H9 (cell line): ENCODE measurements at places on chromosomes 4 and X. TPM values are rescaled to one million over a fixed set of nuclear protein-coding genes. Genes with fewer than 3 reads are reported as not detected.
A peak's percentile ranks its signal among the peaks of the same experiment; 100 is the strongest.

DNA sequence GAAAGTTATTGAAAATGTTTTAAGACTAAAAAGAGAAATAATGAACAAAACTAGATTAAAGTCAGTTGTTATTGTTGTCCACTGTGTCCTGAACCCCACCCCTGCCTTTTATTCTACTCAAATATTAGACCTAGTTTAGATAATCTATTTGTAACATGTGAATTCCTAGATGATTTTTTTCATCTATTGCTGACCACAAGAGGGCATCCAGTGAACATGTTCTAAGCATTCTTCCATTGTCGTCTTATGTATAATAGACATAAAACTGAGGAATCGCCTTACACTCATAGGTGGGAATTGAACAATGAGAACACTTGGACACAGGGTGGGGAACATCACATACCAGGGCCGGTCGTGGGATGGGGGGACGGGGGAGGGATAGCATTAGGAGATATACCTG, 36.4 kb upstream of the HPRT1 start:
- H3K27ac ChIP-seq, result no peak overlapping the region
- H3K4me1 ChIP-seq, result no peaks in the 10 kb centered on the region
- no peak for DNase-seq
- peaks cover 15% of the 10 kb centered on the region; the same call in 2 of the 3 replicates for H3K36me3 ChIP-seq
- H3K27me3 ChIP-seq, result no peaks in the 10 kb centered on the region
- H3K4me3 ChIP-seq, result no peak overlapping the region

GRCh38 chr4:48255072-48255958, 14.3 kb downstream of the TEC start:
- no peaks in the 10 kb centered on the region for H3K27me3 ChIP-seq
- H3K36me3 ChIP-seq, result no peaks in the 10 kb centered on the region
- no peak for DNase-seq
- no peak overlapping the region for H3K27ac ChIP-seq
- no peaks in the 10 kb centered on the region for H3K4me1 ChIP-seq

DNA sequence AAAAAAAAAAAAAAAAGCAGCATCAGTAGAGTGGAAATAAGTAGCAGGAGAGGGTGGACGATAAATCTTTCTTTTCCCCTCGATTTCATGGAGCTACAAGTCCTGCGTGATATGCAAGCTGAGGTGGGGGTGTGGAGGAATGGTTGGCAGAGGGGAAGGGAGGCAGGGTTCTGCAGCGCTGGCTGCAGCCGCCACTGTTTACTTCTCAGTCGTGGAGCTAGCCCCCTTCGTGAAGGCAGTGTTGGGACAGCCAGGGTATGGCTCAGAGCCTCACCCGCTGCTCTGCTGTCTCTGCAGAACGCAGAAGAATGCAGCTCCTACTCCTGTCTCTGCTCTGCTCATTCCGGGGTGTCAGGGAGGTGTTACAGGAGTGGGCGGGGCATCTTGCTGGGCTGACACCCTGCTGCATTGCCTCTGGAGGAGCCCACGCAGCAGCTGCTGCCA, 140.6 kb downstream of the GPM6A start:
- H3K4me1 ChIP-seq, result no peaks in the 10 kb centered on the region; the same call in 1 of the 2 replicates
- H3K4me3 ChIP-seq, result peak overlapping the region; percentile 59
- no peaks in the 10 kb centered on the region for H3K36me3 ChIP-seq
- H3K27ac ChIP-seq, result no peak overlapping the region
- no peaks in the 10 kb centered on the region for H3K27me3 ChIP-seq

- peaks cover 25% of the 10 kb centered on the region; the same call in 1 of the 2 replicates for H3K27me3 ChIP-seq
- no peak within 1 kb of the TSS for H3K27ac ChIP-seq
- H3K4me1 ChIP-seq, result no peaks in the 10 kb centered on the region
- no peak within 1 kb of the TSS for H3K4me3 ChIP-seq
- no peaks in the 10 kb centered on the region; the same call in 2 of the 3 replicates for H3K36me3 ChIP-seq
Observed at GRCh38 chrX:129982300-129983251, at the start of gene BCORL1. Gene BCORL1 (plus strand): TSS chrX:129982635. CDS start chrX:130005232, 22,597 bp downstream.

- H3K27me3 ChIP-seq, result no peaks in the 10 kb centered on the region
- no peak overlapping the region for H3K27ac ChIP-seq
- H3K4me3 ChIP-seq, result no peak overlapping the region
- DNase-seq, result no peak
Observed at GRCh38 chrX:11953615-11954014, 184.7 kb upstream of the FRMPD4 start.

GRCh38 chrX:103356858-103357257, 552 bp downstream of the TCEAL9 start:
- no peak for DNase-seq
- H3K27ac ChIP-seq, result peak overlapping the region; percentile 37
- peak overlapping the region; percentile 87 for H3K4me3 ChIP-seq
- H3K36me3 ChIP-seq, result peaks cover 13% of the 10 kb centered on the region; the same call in 1 of the 2 replicates
- no peaks in the 10 kb centered on the region for H3K27me3 ChIP-seq

DNA sequence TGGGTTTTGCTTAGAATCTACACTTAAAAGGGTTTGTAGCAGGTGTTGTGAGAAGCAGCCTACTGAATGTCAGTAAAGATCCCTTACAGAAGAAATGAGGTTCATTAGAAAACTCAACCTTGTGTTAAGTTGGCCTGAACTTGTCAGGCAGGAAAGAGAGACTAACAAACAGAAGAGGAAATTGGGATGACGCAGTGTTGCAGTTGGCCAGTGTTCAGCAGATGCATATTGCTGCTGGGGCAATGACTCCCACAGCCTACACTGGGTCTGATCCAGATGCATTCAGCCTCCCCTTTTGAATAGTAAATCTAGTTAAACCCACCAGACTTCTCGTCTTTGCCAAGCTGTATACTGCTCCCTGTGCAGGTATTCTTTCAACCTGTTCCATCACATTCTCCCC, 409.4 kb downstream of the UBE2NL start:
- no peaks in the 10 kb centered on the region for H3K4me1 ChIP-seq
- H3K27me3 ChIP-seq, result no peaks in the 10 kb centered on the region; the same call in 1 of the 2 replicates
- DNase-seq, result no peak
- peaks cover 14% of the 10 kb centered on the region for H3K36me3 ChIP-seq
- no peak overlapping the region for H3K27ac ChIP-seq

DNA sequence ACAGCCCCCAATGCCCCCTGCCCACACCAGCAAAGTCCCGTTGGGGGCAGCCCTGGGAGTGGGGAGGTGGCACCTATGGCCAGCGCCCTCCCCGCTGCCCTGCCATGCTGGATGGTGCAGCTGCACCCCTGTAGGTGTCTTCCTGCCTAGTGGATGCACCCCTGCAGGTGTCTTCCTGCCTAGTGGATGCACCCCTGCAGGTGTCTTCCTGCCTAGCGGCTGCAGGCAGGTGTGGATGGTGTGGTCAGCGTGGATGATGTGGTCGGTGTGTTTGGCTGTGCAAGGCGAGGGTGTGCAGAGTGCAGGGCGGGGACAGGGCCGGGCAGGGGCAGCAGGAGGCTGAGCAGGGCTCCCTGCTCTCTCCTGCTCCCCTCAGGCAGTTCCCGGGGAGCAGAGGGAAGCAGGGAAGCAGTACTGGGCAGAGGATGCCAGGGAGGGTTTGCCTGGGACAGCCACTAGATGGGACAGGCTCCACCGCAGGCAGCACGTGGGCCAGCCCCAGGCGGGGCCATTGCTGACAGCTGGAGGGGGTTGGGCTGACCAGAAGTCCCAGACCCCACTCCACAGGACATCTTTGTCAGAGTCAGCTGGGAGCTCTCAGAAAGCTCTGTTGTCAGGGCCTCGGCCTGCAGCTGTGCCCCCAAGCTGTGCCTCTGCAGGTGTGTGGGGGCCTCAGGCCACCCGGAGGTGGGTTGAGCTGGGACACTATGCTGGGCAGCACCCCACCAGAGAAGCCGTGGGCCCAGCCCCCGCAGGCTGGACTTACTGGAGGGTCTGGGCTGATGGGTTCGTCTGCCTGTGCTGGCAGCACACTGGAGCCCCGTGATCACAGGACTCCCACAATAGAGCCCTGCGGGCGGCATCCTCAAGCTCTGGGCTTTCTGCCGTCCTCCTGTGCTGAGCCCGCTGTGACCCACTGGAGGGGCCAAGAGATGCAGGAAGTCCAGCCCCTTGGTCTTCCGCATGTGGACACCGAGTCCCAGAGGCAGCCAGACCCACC, 23.7 kb downstream of the DOK7 start:
- H3K4me1 ChIP-seq, result no peaks in the 10 kb centered on the region; the same call in 1 of the 2 replicates
- peaks cover 29% of the 10 kb centered on the region; the same call in 1 of the 2 replicates for H3K27me3 ChIP-seq
- no peaks in the 10 kb centered on the region for H3K36me3 ChIP-seq
- DNase-seq, result no peak

- no peak for DNase-seq
- no peak overlapping the region for H3K27ac ChIP-seq
- peaks cover 15% of the 10 kb centered on the region for H3K36me3 ChIP-seq
- H3K4me1 ChIP-seq, result no peaks in the 10 kb centered on the region
- H3K27me3 ChIP-seq, result no peaks in the 10 kb centered on the region
Observed at GRCh38 chr4:160276785-160277325, 1174.0 kb downstream of the RAPGEF2 start.

DNA sequence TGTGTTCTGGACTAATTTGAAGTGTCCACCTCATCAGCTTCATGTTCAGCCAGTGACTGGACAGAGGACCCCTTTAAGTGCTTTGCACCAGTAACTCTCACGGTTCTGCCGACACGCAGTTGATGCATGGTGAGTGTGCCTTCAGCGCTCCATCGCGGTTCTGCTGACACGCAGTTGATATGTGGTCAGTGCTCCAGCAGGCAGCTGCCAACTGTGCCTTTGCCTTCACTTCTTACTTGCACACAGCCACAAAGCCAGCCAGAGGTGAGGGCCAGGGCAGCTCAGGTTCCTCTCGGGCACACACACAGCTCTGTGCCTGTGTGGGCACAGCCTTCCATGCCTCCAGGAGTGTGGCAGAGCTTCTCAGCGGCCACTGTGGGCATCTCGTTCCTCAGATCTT, 12.4 kb downstream of the NKX1-1 start:
- peaks cover 15% of the 10 kb centered on the region for H3K36me3 ChIP-seq
- no peaks in the 10 kb centered on the region for H3K27me3 ChIP-seq
- H3K4me3 ChIP-seq, result no peak overlapping the region
- no peak for DNase-seq
- H3K27ac ChIP-seq, result no peak overlapping the region

DNA sequence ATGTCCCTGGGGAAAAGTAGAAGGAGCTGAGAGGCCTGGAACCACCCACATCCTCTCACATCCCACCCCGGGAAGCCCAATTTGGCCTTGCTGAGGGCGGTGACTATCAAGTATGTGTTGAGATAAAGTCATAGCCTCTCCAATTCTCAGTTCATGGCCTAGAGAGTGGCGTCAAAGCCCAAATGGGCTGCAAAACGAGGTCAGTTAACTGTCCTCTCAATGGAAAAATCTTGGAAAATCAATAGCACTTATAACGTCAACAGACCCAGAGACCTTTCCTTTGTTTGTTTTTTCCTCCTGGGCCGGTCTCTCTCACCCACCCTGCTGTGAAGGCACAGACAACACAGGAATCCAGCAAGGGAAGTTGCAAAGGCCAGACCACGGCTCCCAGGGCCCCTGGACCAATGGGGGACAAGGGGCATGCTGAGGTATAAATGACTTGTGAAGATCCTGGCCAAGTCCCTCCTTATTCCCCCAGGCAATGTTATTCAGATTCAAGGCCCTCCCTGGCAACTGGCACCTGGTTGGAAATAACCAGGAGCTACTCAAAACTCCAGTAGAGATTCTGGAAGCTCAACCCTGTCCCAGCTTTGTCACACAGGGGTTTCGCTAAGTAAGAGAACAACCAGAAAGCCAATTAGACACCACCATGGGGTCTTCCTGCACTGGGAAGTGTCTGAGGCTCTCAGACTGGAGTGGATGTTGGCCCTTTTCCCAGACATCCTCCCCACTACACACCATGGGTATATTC, 38.6 kb downstream of the TSC22D3 start:
- peak; percentile 88 for DNase-seq
- H3K36me3 ChIP-seq, result peaks cover 7% of the 10 kb centered on the region
- no peak overlapping the region for H3K4me3 ChIP-seq
- no peaks in the 10 kb centered on the region; the same call in 1 of the 2 replicates for H3K4me1 ChIP-seq
- H3K27me3 ChIP-seq, result no peaks in the 10 kb centered on the region
- no peak overlapping the region for H3K27ac ChIP-seq

DNA sequence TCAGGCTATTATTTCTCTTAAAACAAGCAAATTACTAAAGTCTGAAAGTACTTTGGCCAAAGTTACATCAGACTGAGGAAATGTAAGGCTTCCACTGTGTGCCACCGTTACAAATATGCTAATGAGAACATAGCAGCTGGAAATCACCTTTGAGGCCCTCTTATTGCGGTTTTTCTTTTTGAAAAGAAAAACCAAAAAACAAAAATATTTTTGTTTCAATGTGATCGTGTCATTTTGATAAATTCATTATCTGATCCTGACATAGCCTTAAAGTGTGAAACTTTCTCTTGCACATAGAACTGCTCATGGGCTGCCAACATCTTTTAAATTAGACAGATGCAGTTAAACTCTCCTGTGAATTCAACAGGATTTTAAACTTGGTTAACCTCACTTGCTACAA, 2.8 kb upstream of the TIFA start:
- no peaks in the 10 kb centered on the region for H3K27me3 ChIP-seq
- H3K36me3 ChIP-seq, result peaks cover 2% of the 10 kb centered on the region; the same call in 1 of the 3 replicates
- no peak for DNase-seq
- H3K4me1 ChIP-seq, result no peaks in the 10 kb centered on the region
- no peak overlapping the region for H3K27ac ChIP-seq

DNA sequence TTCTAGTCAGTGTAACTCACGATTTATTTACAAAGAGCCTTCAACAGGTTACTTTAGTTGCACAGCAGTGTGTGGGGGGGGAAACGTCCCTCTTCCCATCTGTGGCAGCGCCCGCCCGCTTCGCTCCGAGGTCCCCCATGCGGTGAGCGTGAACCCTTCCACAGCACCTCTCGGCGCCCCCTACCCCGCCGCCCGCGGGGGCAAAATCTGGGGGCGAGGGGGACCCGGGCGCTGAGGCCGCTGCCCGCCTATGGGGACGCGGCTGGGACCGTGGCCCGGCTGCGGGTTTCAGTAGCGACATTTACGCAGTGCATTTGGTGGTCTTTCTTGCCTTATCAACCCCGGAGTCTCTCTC, 6.4 kb downstream of the NKX6-1 start:
- H3K4me1 ChIP-seq, result no peaks in the 10 kb centered on the region; the same call in 1 of the 2 replicates
- peak overlapping the region; percentile 83 for H3K4me3 ChIP-seq
- no peak for DNase-seq
- no peaks in the 10 kb centered on the region for H3K36me3 ChIP-seq

GRCh38 chr4:73759357-73759756, 19.0 kb downstream of the CXCL8 start:
- no peaks in the 10 kb centered on the region for H3K27me3 ChIP-seq
- no peaks in the 10 kb centered on the region for H3K36me3 ChIP-seq
- H3K4me3 ChIP-seq, result no peak overlapping the region

GRCh38 chrX:63434665-63435064, 83.5 kb upstream of the SPIN4 start:
- H3K27ac ChIP-seq, result no peak overlapping the region
- no peaks in the 10 kb centered on the region for H3K27me3 ChIP-seq
- H3K36me3 ChIP-seq, result peaks cover 21% of the 10 kb centered on the region; the same call in 2 of the 3 replicates
- no peaks in the 10 kb centered on the region for H3K4me1 ChIP-seq

The PTTG2 gene
- total RNA-seq, result not detected in 2 replicates

The VCX3A gene
- total RNA-seq, result 0.28 and 0.35 TPM in 2 replicates

The XKRX gene
- 0.44 and 0.77 TPM in 2 replicates for total RNA-seq

The PABPC1L2B gene
- total RNA-seq, result 1.8 TPM in 2 replicates

The TMEM154 gene
- total RNA-seq, result 0.77 and 1.7 TPM in 2 replicates

The ASB12 gene
- total RNA-seq, result 0.29 and 0.46 TPM in 2 replicates

The TECRL gene
- total RNA-seq, result not detected in 2 replicates

The SOWAHB gene
- 0.13 and 0.26 TPM in 2 replicates for total RNA-seq

The MED28 gene
- total RNA-seq, result 90.4 and 93.3 TPM in 2 replicates

The PCSK1N gene
- total RNA-seq, result 3.9 and 4.0 TPM in 2 replicates
